Muscle of arm (tissue), 14 donors: ENCODE measurements at places on chromosomes 1 and 21. TPM values are rescaled to one million over a fixed set of nuclear protein-coding genes. Genes with fewer than 3 reads are reported as not detected.

DNA sequence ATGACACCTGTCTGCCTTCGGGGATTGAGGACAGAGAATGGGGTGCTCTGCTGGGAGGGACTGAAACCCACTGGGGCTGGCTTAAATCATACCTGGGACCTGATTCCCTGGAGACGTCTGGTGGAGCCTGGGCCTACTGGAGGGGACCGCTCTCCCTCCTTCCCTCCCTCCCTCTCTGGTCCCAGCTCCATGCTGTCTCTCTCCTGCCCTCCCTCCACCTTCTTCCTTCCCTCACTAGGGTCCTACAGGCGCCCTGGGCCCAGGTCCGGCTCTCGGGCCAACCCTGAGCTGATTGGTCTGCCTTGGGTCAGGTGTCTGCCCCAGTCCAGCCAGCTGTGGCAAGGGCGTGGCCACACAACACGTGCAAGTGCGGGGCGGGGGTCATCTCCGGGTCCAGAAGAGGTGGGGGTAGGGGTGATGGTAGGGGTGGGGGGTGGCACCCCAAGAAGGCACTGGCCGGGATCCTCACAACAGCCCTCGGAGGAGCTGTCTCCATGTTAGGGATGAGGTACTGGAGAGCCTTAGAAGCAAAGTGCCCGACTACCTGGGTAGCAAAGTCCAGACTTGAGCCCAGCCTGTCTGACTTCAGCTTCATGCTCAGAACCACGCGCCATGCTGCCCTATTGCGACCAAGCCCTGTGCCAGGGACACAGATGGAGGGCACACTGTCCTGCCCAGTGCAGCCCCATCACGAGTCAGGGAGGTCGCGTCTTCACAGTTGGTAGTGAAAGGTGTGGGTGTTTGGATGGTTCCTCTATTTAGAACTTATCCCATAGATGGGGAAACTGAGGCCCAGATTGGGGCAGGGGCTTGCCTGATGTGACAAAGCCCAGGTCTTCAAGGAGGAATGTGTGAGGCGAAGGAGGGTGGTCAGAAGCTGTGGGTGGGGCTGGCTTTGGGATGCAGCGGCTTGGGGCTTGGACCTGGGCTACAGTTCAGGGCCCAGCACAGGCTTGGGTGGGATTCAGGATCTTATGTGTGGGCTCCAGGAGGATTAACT lies 574.1 kb downstream of the PTPRU start:
- DNase-seq, result no peak

DNA sequence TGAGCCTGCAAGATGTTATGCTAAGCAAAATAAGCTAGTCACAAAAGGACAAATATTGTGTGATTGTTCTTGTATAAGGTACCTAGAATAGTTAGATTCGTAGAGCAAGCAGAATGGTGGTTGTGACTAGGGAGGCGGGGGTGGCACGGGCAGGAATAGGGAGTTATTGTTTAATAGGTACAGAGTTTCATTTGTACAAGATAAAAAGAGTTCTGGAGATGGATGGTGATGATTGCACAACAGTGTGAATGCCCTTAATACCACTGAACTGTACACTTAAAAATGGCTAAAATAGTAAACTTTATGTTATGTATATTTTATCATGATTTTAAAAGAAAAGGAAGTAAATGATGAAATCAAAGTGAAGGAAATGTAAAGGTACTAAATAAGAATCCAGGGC lies 20.6 kb downstream of the LRRC42 start:
- no peak for DNase-seq

DNA sequence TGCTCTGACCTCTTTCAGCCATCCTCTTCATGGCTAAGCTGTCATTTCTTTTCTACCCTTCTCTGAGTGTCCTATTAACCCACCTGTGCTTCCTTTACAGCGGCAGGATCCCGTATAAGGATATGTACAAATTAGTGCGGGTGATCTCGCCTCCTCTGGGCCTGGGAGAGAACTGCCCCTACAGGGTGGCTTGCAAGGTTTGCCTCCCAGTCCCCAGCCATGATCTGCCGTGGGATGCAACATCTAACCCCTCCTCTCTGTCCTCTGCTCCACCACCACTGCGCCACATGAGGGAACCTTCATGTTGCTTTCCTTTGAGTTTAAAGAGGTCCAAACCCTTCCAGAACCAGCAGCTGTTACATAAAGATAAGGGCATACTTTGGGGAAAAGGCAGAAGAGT lies 282.2 kb downstream of the ZNF648 start:
- no peak for DNase-seq

DNA sequence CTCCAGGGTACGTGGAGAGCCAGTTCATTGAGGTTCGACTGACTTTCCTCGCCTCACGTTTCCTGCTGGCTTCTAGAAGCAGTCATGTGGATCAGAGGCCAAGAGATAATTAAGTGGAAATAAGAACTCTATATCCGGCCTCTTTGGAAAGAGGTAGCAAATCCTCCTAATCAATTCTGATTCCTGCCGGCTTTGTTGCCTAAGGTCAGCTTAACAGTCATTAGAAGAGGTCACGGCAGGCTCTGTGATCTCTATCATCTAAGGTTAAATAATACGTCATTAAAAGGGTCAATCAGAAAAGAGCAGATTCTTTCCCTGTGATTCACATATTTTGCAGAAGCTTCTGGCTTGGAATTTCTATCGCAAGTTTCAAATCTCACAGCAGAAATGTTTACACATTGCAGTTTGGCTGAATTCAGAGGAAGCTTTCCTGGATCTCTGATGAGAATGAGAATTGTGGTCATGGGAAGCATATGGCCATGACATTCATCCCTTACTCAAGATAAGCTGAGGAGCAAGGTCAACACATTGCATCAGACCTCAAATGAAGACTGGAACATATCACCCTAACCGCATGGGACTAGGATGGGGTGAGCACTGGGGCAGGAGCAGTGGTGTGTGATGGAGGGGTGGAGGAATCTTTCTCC lies 189.4 kb downstream of the PBX1 start:
- peak; percentile 45 for DNase-seq

GRCh38 chr1:162688931-162689330 lies 56.7 kb downstream of the DDR2 start:
- DNase-seq, result no peak

DNA sequence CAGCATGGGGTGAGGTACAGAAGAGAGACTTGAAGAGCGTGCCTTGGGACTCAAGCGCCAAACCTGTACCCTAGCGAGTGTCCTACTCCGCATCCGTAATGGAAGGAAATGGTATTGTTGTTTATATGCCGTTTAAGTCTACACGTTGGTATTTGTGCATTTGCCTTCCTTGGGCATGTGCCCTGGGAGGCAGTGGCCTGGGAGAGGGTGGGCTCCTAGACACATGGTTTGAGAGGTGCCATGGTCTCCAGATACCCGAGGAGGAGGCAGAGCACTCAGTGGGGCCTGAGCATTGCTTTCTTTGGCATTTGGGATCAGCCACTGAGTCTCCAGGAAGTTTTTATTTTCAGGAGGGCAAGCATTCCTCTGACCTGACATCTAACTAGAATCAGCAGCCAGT lies 6.5 kb downstream of the ZNF672 start:
- no peak for DNase-seq

- DNase-seq, result no peak
These were observed 62.7 kb upstream of the ATP1B1 start for GRCh38 chr1:169043823-169044222.

GRCh38 chr1:39692152-39693074 lies 1.2 kb upstream of the HPCAL4 start:
- DNase-seq, result no peak

- DNase-seq, result no peak
These were observed 81.2 kb upstream of the IFFO2 start for GRCh38 chr1:19037659-19038058.

The TLCD4 gene
- polyA plus RNA-seq, result 13.6 TPM

The AJAP1 gene
- 0.56 TPM for polyA plus RNA-seq

The GPA33 gene
- 0.32 TPM for polyA plus RNA-seq

The TMEM200B gene
- 9.3 TPM for polyA plus RNA-seq
